Pulmonary artery endothelial cell (primary cell): ENCODE measurements at places on chromosomes 16 and 17. TPM values are rescaled to one million over a fixed set of nuclear protein-coding genes. Genes with fewer than 3 reads are reported as not detected.

DNA sequence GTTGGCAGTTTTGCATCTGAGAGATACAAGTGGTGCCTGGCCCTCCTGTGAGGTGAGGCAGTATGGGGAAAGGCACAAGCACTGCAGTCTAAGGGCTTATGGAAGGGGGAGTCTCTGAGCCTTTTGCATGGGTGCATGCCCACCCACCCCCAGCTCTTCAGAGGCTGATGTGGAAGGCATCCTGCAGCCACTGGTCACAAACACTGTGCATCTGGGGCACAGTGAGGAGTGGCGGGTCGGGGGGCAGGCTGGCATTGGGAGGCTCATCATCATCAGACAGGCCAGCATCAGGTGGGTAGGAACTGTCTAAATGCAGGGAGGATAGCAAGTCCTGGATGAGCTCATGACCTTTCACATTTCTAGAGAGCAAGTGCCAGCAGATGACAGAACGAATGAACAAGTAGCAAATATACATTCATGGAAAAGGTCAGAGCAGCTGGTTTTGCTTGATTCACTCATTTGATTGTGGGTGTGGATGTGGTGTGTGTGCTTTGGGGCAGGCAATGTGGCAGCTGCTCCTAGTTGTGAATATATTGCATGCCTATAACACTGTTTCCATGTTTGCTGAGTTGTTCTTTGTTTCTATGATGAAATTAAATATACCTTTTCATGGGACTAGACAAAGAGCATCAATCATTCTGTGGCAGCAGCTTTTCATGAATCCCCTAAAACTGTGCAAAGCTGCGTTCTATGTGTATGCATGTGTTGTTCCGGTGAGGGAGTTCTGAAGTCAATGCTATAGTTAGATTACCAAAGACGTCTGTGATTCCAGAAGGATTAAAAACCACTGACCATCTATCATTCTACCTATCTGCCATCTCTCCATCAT, 29.2 kb downstream of the TRIM25 start:
- DNase-seq, result no peak

GRCh38 chr16:68524069-68524820, 14.8 kb upstream of the ZFP90 start:
- no peak for DNase-seq

Gene OTOP2
- total RNA-seq, result not detected in 2 replicates

- no peak for DNase-seq
Observed at GRCh38 chr16:67518676-67519075, 10.0 kb upstream of the RIPOR1 start.

DNA sequence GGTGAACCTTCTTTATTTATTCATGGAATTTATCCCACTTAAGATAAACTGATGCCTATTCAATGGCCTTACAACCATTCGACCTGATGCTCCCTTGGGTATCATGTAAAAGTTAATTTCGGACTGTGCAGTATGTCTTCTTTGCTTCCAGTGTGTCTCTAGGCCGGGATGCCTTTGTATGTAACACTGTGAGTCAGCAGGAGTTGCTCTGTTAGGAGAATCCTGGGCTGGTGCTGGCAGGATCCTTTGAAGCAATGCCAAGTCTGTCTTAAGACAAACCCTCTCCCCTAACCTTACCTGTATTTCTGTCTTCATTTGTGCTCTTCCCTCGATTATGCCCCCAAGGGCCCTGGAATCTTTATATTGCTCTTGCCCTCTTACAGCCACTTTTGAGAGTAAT, 37.9 kb upstream of the ABCA8 start:
- DNase-seq, result no peak

DNA sequence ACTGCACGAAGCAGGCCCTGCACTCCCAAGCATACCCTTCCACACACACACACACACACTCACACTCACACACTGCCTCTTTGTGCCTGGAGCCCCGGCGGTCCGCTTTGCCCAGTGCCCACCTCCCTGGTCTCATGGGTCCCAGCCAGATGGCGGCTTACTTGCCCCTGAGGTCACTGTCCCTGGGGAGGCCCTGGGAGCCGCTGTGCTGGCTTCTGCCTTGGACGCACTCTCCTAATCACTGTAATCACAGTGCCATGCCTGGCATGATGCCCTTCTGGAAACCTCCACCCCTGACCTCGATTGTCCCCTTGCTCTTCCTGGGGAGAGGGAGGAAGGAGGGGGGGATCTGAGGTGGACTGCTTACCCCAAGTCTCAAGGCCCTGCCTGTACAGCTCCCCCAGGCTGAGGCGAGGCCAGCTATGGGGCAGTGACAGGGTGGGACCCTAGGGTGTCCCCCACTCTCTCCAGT, 36.0 kb downstream of the ARHGAP23 start:
- no peak for DNase-seq

DNA sequence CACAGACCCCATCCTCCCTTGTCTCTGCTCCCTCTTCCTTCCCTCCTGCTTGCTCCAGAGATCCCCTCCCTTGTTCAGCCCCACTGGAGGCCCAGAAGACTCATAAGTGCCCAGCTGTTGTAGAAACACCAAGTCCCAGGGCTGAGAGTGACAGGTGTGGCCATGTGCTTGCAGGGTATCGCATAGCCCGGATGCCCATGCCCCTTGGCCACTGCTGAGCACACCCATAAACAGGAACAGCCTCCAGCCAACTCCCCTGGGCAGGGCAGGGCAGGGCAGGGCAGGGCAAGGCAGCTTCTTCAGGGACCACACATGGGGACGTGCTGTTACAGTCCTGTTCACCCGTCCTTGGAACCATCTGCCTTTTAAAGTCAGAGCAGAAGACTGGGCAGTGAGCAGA, 2.0 kb downstream of the CACNG1 start:
- no peak for DNase-seq

DNA sequence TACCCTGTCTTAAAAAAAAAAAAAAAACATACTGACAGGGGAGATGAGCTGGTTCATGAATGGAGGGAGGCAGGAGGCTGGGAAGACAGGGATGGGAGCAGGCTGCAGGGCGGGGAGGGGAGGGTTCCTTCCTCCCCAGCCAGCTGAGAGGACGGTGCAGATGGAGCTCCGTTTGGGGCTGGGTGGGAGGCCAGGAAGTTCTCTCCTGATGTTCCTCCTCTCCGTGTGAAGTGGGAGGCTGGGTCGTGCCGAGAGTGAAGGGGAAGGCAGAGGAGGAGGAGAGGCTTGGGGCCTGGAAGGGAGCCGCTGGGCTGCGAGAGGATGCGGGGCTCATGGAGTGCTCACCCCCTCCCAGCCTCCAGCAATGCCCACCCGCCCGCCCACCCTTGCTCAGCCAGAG, 21.3 kb downstream of the SBK1 start:
- no peak for DNase-seq
